Cortex of kidney (tissue), 1 donor: ENCODE measurements at places on chromosomes 4 and X.

- no peak for DNase-seq
Measured at GRCh38 chrX:1518512-1518911, 18.5 kb downstream of the P2RY8 start.

DNA sequence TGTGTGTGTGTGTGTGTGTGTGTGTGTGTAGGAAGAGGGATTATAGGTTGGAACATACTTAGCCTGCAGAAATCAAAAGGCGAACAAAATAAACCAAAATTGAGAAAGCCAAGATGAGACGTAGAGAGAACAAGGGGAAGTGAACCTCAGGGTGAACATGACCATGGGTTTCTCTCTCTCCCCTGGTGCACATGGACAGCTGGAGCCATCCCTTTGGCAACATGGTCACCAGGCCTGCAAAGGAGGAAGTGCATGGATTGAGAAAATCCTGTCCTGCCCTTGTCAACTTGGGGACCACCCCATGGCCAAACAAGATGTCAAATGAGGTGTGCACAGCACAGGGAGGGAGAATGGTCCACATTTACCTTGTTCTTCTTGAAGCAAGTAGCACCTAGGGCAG, 23.1 kb downstream of the LGI2 start:
- DNase-seq, result no peak

DNA sequence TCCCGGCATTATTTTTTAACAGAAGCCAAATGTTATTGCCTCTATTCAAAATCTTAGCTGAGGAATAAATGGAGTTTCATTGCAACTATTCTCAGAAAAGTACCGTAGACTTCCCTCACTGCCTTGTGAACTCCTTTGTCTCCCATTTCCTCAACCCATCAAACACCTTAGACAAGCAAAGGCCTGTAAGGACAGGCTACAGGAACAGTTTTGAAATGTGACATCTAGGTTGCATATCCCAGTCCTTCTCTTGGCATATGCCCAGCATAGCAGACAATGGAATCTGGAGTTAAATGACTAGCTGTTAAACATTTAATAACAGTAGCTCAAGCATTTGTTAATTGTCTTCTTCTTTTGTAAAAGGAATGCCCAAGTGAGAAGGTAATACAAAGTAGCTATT, 1371.7 kb downstream of the STIM2 start:
- DNase-seq, result no peak

GRCh38 chr4:181682367-181683047, 560.7 kb upstream of the TENM3 start:
- DNase-seq, result no peak

DNA sequence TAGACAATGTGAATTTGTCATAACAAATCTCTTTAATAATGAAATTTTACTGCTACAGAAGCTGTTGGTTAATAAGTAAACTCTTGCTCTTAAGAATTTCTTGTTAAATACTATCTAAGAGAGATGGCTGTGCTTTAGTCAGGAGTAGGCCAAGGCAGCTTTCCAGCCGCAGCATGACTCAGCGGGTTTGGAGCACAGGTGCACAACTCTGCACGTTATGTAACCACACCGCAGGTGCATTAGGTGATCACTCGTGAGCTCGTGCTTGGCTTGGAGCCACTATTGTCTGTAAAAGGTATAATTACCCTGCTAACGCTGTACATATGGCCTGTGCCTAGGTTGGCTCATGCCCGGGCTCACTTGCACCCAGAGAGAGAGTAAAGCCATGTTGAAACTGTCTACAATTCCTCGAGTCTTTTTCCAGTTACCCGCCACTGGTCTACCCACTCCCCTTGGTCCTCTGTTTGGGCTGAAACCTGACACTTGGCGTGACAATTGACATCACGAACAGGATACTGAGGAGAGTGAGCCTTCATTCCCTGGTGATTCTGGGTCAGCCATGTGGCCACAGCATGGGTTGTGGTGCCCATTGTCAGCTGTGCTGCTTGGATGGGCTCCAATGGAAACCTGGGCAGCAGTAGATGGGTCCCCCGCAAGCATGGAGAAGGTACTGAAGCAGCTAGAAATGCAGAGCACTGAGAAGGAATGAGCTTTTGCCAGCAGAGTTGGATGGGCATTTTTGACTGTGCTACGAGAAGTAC, 18.4 kb upstream of the ANAPC4 start:
- DNase-seq, result no peak

DNA sequence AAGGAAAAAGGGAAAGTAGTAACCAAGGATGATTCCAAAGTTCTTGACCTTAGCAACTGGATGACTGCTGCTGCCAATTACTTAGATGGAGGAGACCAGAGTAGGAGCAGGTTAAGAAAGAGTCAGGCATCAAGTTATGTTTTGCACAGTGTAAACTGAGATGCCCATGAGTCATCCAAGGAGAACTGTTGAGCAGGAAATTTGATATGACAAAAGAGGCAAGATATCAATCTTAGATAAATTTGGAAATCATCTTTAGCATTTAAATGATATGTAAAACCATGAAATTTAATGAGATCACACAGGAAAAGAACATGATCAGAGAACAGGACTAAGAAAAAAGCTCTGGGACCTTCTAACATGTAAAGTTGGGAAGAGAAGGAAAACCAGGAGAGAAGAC, 361.3 kb downstream of the OPHN1 start:
- DNase-seq, result no peak

- no peak for DNase-seq
Measured at GRCh38 chrX:46588263-46588662, 14.7 kb downstream of the CHST7 start.

DNA sequence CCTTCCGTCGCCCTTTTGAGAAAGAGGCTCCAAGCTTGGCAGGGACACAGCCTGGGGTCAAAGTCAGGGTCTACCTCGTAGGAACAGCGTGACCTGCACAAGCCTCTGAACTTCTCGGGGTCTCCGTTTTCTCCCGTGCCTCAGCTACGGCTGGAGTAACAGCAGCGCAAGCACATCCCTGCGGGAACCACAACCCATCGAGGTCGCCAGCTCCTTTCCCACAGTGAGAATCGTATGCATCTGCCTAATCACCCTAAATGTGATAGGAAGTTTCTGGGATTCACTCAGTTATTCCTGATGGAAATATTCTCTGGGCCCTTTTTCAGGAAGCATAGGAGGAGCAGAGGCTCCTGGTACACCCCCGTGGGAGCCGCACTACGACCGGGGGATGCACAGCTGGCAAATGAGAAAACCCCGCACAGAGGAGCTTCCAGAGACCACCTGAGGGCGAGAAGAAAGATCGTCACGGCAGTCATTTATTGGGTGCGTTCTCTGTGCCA, 24.7 kb downstream of the PPP2R2C start:
- no peak for DNase-seq

DNA sequence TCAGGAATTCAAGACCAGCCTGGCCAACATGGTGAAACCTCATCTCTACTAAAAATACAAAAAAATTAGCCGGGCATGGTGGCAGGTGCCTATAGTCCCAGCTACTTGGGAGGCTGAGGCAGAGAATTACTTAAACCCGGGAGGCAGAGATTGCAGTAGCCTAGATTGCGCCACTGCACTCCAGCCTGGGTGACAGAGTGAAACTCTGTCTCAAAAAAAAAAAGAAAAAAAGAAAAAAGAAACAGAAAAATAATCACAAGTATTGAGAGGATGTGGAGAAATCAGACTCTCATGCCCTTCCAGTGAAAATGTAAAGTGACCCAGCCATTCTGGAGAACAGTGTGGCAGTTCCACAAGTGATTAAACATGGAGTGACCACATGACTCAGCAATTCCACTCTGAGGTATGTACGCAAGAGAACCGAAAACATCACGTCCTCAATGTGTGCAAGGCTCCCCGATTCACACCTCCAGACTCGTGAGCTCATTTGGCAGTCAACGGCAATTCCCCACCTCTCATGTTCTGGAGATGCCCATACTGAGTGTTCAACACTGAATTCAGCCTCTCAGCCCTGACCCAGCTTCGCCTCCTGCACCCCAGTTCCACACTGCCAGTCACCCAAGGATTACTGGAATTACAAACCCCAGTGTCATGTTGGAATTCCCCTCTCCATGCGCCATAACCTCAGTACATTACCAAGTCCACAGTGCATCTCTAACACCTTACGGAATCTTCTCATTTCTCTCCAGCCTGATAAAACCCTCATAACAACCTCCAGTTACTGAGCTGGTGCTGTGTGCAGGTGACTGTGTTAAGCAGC, 21.1 kb downstream of the ACOX3 start:
- no peak for DNase-seq

- DNase-seq, result no peak
Measured at GRCh38 chrX:118239178-118239870, 106.6 kb upstream of the WDR44 start.

DNA sequence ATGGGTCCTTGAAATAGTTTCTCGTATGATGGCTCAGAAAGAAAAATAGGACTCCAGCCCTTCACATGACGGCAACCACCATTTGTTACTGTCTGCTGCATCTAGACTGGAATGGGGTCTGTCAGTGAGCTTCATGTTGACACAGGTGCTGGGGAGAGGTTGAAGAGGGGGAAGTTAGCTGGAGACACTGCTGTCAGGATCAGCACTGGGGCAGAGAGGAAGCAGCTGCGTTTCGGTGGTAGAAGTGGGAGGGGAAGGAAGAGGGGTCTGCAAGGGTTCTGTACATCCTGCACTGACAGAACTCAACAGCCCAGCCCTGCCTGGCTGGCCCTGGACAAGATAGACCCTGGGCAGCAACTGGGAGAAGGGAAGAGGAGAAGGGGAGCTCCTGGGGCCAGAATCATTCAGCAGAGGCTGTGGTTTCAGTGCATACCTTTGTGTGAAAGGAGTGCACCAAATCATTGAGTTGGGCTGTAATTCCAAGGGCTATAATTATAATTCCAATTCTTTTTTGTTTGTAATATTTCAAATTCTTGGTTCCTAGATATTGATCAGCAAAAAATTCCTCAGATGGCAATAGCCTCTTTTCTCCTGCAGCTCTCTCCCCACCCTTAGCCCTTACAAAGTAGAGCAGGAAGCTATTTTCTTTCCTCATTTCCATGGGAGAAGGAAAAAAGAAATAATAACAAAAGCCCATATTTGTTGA, 119.4 kb upstream of the C1GALT1C1 start:
- no peak for DNase-seq

GRCh38 chrX:10048707-10049106, 81.5 kb downstream of the CLDN34 start:
- no peak for DNase-seq

- no peak for DNase-seq
Measured at GRCh38 chr4:184401397-184402171, 72.8 kb downstream of the IRF2 start.

DNA sequence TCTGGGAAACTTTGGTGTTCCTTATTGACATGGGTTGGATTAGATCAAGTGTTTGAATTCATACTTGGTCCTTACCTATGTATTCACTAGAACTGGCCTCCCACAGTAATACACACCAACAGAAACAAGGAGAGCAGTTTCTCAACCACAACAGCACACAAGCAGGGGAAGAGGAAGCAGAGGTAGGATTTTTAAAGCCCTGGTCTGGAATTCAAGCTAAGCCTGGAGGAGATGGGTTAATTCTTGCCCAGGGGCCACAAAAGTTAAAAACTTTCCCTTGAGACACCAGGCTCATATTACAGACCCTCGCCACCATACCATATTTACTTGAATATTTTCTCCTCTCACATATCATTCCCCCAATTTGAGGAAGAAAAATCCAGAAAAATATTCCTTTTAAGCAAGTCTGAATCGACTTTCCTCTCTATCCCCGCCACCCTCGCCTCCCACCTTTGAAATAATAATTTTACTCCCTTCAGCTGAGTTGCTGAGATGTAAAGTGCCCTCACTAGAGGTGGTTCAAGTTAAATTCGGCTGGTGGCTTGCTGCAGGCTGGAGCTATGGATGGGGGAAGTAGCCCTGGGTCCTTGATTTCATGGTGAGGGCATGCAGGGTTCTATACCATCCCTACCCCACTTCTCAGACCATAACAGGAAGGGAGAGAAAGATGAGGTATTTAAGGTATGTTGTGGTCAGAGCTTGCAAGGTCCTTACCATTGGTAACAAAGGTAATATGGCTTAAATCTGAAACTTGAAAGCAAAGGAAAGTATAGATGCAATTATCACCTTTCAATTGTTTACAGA, 440.2 kb downstream of the INPP4B start:
- DNase-seq, result no peak

GRCh38 chrX:153494061-153494460, 719 bp upstream of the BGN start:
- DNase-seq, result no peak

- no peak for DNase-seq
Measured at GRCh38 chr4:13706120-13706519, 78.6 kb upstream of the BOD1L1 start.

DNA sequence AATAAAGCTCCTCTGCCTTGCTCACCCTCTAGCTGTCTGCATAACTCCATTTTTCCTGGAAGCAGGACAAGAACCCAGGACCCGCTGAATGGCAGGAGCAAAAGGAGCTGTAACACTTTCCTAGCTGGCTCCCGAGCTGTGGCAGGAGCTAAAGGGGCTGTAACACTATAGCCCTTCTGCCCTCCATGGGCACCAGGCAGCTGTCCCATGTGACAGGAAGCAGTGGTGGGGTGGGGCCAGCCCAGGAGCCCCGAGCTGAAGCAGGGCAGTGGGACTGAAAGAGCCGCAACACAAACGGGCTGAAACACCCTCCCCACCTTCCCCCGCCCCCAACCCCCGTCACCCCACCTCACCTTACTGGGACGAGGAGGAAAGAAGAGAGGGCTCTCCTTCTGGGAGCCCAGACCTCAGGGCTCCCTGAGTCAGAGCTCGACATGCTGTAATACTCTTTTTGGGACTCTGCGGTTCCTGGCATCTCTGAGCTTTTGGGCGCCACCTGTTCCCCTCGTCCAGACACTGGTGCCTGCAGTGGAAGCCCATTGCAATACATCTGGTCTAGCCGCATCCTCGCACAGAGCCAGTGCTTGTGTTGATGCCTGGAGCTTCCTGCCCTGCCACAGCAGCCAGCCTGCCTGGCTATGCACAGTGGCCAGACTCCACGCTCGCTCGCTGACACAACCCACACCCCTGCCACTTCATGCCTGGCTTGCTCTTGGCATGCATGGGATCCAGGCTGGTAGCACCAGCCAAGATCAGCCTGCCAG, 39.4 kb downstream of the PPM1K start:
- no peak for DNase-seq

DNA sequence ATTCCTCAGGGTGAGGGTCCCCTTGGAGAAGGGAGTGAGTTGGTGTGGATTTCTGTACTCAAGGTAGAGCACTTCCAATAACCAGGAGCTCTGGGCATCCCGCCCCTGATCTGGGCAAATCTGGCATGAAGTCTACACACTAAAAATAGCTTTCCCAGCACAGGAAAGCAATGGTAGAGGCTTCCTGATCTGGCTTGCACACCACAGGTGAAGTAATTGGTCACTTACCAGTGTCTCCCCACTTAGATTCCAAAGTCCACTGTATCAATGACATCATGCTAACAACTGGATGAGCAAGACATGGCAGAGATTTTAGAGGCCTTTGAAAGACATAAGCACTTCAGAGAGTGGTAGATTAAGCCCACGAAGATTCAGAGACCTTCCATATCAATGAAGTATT, 17.8 kb upstream of the IDS start:
- DNase-seq, result no peak
